ENCODE measurements at places on chromosomes 12 and 14. TPM values are rescaled to one million over a fixed set of nuclear protein-coding genes. Genes with fewer than 3 reads are reported as not detected.

The TSPAN11 gene
- not detected for total RNA-seq

The ERG28 gene
- total RNA-seq: 26.8 TPM

The POMT2 gene
- total RNA-seq: 13.1 TPM

The ADAM20 gene
- total RNA-seq: 0.36 TPM

The HCAR1 gene
- 0.21 TPM for total RNA-seq

The GLIPR1L1 gene
- not detected for total RNA-seq

DNA sequence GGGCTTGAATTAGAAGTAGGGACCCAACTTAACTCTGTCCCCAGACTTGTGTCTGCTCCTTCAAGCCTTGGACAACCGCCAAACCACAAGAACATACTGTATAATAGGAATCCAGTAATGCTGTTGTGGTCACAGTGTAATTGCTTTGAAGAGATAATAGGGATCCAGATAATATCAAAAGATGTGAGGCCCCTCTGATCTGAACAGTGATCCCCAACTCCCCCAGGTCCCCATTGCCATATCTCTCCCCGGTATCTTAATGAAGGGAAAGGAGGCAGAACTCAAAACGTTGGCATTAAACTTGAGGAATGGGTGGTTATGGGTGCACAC is 8.5 kb upstream of the PLEKHH1 start:
- no peak overlapping the region for H3K4me3 ChIP-seq
- DNase-seq: no peak

DNA sequence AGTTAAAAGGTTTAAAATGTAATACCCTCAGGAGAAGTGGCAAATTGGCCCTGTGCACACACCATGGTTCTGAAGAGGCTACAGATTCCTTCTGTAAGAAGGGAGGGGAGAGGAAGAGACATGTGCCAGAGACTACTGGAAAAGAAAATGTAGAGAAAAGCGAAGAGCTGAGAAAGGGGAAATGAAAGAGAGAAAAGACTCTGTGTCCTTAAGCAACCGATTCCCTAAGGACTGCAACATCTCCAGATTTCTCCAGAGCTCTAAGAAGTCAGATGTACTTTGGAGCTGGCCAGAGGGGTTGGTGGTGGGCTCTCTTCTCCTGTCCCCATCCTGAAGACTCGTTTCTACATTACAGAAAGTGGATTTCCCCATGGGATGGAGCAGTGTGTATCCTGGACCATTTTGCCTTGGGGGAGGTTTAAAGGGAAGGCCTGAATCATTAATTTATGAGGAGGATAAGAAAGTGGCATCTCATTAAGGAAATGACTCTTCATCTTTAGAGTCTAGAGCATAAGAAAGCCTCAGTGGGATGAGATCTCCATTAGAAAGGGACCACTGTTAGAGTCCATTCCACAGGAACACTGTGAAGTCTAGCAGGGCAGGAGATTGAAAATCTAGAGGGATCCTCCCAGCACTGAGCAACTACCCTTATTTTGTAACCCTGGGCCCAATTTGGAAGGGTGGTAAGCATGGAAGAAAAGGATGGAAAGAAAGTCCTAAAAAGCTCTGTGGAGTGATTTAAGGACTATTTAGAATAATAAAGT is 45.5 kb upstream of the FUT8 start:
- H3K27ac ChIP-seq: no peak overlapping the region
- no peaks in the 10 kb centered on the region for H3K27me3 ChIP-seq
- no peak for DNase-seq
- peaks cover 3% of the 10 kb centered on the region for H3K36me3 ChIP-seq

DNA sequence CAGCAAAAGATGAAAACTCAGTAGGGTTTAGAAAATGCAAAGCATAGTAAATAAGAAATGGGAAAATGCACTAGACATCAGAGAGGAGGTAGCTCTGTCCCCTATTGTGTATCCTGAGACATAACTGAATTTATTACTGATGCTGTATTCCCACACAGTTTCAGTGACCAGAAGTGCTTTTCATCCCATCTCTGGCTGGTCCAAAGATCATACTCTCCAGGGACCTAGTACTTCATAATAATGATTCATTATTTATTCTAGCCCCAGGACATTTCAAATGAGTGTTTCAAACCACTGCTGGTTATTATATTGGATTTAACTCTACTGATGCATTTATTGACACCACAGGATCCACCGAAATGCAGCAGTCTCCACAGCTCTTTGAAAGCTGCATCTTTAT is 163.3 kb downstream of the PAWR start:
- H3K27me3 ChIP-seq: peaks cover 2% of the 10 kb centered on the region
- H3K27ac ChIP-seq: no peak overlapping the region
- no peaks in the 10 kb centered on the region for H3K36me3 ChIP-seq
- no peak for DNase-seq
- no peaks in the 10 kb centered on the region for H3K4me1 ChIP-seq
- no peak overlapping the region for H3K4me3 ChIP-seq

- no peaks in the 10 kb centered on the region for H3K4me1 ChIP-seq
- H3K27me3 ChIP-seq: no peaks in the 10 kb centered on the region
- no peak overlapping the region for H3K27ac ChIP-seq
- DNase-seq: no peak
- H3K36me3 ChIP-seq: no peaks in the 10 kb centered on the region
- H3K4me3 ChIP-seq: no peak overlapping the region
Observed at GRCh38 chr12:97524812-97525211, 62.2 kb downstream of the RMST start.

GRCh38 chr14:60981633-60982455 is 799 bp downstream of the SLC38A6 start:
- peak; percentile 23 for DNase-seq
- peaks cover 19% of the 10 kb centered on the region for H3K36me3 ChIP-seq
- H3K4me3 ChIP-seq: no peak overlapping the region
- no peaks in the 10 kb centered on the region for H3K27me3 ChIP-seq
- peaks cover 19% of the 10 kb centered on the region for H3K4me1 ChIP-seq

DNA sequence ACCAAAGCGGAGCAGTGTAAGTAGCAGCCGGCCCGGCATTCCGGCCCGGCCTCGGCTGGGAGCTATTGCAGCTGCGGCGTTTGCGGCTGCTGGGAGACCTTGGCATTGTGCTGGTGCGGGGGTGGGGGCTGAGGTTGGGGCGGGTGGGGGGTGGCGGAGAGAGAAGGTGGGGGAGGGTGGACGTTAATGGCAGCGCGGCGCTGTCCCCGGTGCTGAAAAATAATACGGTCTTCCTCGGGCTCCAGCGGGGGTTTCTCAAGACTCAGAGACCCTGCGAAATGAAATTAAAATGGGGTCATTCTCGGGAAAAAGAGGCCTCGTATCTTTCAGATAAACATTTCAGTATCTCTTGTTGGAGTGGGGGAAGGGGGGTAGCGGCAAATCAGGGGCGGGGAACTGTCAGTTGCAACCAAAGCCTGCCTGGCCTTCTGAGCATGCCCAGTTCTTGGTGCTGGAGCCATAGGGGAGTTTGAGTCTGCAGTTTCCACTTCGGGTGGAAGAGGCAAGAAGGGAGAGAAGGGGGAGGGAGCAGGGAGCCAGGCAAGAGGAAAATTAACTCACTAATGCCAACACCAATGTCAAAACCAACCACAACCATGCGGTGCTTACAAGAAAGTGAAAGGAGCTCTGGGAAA is 414 bp downstream of the UNC79 start:
- no peak overlapping the region for H3K27ac ChIP-seq
- H3K27me3 ChIP-seq: peaks cover 31% of the 10 kb centered on the region
- H3K4me1 ChIP-seq: peaks cover 3% of the 10 kb centered on the region

DNA sequence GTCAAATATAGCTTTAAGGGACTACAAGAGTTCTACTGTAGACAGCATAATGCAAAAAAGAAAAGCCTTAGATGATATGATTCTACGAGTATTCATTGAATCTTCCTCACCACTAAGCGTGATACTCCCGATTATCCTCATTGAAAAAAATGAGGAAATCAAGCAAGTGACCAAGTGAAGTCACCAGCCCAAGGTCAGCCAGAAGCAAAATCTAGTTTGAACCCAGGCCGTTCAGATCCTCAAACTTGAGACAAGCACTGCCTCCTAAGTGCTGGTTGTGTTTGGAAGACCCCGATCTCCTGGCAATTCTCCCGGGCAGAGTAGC is 845 bp downstream of the GIT2 start:
- H3K4me1 ChIP-seq: peaks cover 58% of the 10 kb centered on the region
- peak overlapping the region; percentile 95 for H3K27ac ChIP-seq
- DNase-seq: no peak
- H3K27me3 ChIP-seq: no peaks in the 10 kb centered on the region

DNA sequence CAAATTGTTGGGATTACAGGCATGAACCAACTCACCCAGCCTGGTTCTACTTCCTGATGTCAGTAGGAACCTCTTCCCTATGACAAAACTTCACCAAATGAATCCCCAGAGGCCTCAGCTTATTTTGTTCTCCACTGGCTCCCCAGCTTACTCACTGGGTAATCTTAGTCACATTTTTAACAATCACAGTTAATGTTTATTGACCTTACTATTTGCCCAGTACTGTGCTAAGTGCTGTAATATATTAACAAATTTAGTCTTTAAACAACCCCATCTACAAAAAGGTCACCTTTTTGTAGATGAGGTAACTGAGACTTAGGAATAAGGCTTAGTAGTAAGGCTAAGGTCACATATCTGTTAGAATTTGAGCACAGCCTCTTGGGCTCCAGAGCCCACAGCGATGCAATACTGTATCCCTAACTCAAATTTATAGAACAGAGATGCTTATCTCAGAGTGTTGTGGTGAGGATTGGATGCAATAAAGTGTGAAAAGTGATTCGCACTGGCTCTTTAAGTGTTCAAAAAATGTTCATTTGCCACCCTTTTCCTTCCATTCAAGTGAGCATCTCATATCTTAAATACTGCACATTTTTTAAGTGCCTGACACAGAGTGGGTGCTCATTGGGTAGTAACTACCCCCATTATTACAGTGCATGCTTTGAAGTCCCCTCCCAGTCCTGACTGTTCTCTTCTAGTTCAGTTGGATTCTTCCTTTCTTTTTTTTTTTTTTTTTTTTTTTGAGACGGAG is 146.4 kb upstream of the ARHGAP5 start:
- no peak overlapping the region for H3K4me3 ChIP-seq
- peaks cover 21% of the 10 kb centered on the region for H3K4me1 ChIP-seq
- H3K36me3 ChIP-seq: no peaks in the 10 kb centered on the region
- no peak for DNase-seq
- H3K27me3 ChIP-seq: no peaks in the 10 kb centered on the region
- H3K27ac ChIP-seq: no peak overlapping the region
